ENCODE measurements at places on chromosomes 2 and 18.
A peak's percentile ranks its signal among the peaks of the same experiment; 100 is the strongest.

GRCh38 chr2:125867908-125868307 lies 788.0 kb upstream of the GYPC start:
- no peak for DNase-seq

- peak; percentile 16 for DNase-seq
These were observed 595.5 kb upstream of the ID2 start for GRCh38 chr2:8086357-8086756.

DNA sequence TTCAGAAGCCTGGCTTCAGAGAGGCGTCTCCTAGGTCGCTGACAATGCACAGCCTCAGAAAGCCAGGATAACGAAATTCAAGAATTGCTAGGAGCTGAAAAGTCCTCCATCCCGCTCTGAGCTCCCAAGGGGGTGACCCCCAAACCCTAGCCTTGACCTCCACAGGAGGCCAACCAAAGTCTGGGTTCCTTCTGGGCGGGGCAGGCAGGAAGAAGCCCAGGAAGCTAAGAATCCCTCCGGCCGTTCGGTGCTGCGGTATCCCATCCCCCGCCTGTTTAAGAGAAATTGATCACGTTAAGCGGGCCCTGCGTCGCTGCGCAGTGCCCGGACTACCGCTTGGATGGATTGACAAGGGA lies 2.5 kb upstream of the OSR1 start:
- no peak for DNase-seq

- DNase-seq: peak; percentile 79
These were observed 44.4 kb downstream of the PTPN2 start for GRCh38 chr18:12839526-12840196.

GRCh38 chr2:225889452-225889851 lies 489.9 kb downstream of the NYAP2 start:
- DNase-seq: peak; percentile 77

- DNase-seq: peak; percentile 47
These were observed 7.1 kb upstream of the SOS1 start for GRCh38 chr2:39127973-39128372.

DNA sequence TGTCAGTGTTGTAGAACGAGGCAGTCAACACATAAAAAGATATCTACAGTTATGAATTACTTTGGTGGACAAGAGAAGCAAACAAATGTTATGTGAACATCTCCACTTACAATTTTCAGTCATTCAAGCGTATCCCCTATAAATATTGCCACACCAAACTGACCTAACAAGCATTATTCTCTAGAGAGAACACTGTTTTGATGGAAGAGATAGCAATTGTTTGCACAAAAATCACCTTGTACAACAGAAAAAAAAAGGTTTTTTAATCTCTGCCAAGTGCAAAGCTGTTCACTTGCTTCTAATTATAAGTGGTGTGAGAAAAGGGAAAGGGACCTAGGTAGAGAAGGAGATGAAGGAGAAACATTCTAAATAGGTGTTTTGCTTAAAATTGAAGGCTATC lies 33.8 kb downstream of the PID1 start:
- no peak for DNase-seq

GRCh38 chr2:21317131-21317530 lies 193.4 kb downstream of the TDRD15 start:
- peak; percentile 87 for DNase-seq

DNA sequence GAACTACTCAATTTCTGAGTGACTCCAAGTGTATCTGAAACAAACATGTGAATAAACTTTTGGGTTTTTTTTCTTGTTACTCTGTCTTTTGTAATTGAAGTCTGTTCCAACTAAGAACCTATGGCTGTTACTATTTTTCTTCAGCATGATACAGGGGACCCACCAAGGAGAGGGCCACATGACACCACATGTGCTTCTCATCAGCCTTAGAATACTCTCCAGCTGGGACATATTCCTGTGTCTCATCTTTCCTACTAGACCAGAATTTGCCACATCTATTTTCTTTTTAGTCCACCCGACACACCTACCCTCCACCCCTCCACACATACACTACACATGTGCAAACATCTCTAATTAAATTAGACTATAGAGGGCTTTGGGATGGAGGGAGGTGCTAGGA lies 191.7 kb upstream of the NDUFV2 start:
- DNase-seq: no peak

DNA sequence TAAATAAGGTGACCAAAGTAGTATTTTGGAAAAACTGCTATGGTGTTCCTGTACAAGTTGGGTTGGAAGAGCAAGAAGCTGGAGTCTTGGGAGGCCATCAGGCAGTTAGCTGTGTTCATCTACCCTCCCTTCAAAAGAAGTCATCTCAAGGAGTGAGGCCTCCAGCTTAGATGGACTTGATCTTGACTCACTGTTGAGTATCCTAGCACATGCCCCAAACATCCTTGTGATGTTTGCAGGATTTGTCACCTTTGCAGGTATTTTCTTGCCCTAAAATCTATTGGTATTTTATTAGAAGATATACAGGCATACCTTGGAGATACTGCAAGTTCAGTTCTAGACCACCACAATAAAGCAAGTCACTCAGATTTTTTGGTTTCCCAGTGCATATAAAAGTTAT lies 30.2 kb downstream of the RNMT start:
- no peak for DNase-seq

DNA sequence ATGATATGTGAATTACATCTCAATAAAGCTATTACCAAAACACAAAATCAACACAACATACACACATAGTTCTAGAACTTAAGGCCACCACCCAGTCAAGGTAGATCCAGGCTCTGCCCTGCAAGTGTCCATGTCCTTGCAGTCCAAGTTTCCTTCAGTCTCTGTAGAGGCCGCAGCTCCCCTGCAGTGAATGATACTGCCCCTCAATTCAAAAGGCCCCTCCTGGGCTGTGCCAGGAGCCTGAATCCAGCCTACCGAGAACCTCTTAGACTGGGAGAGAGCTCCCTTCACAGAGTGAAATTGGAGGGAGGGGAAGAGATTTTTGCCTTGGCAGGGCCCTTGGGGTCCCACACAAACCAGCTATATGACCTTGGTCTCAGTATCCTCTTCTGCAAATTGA lies 42.5 kb upstream of the ATP6V1B1 start:
- no peak for DNase-seq

- DNase-seq: no peak
These were observed 80.0 kb downstream of the MAP4K3 start for GRCh38 chr2:39356922-39357639.

GRCh38 chr2:187435756-187436155 lies 12.3 kb downstream of the CALCRL start:
- DNase-seq: no peak

GRCh38 chr18:78778651-78779050 lies 201.0 kb upstream of the SALL3 start:
- no peak for DNase-seq

- peak; percentile 28 for DNase-seq
These were observed 28.5 kb upstream of the NOSTRIN start for GRCh38 chr2:168773719-168774521.

- DNase-seq: no peak
These were observed 318.1 kb upstream of the HS6ST1 start for GRCh38 chr2:128636802-128637147.

DNA sequence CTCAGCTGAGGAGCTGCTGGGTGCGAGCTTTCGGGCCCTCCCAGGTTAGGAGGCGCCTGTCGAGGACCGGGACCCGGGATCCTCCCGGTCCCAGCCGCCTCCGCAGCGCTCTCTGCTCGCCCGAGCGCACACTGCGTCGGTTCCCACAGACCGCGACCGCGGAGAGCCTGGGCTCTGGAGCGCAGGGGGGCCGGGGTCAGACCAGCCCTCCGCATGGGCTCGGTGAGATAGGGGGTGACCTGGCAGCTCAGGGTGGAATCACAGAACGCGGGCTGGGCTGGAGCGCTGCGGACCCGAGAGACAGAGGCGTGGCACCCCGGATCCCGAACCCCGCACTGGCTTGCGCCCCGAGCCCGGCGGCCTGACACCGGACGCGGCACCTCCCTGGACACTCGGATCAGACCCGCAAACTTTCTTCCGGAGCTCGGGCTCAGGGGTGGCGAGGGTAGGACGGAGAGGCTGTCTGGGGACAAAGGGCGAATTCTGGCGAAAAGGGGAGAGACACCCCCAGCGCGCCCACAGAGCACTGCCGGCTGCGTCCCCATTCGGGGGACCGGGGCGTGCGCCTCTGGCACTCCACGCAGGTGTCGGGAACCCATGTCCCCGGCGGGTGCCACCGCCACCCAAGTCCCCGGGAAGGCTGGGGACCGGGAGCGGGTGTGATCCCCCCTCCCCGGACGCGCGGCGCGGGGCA lies 612 bp downstream of the DIPK1C start:
- DNase-seq: no peak

DNA sequence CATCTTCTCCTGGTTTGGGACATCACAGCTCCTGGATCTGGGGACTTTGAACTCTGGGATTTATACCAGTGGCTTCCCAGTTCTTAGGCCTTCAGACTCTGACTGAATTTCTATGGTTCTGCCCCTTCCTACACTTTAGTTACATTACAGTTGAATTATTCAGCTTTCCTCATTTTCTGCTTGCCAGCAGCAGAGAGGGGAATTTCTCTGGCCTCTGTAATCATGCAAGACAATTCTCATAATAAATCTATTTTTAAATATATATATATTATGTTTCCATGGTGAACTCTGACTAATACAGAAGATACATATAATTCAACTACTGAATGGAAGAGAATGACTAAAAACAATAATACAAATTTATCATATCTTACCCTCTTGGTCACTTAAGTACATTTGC lies 1478.6 kb upstream of the ACVR2A start:
- DNase-seq: no peak

DNA sequence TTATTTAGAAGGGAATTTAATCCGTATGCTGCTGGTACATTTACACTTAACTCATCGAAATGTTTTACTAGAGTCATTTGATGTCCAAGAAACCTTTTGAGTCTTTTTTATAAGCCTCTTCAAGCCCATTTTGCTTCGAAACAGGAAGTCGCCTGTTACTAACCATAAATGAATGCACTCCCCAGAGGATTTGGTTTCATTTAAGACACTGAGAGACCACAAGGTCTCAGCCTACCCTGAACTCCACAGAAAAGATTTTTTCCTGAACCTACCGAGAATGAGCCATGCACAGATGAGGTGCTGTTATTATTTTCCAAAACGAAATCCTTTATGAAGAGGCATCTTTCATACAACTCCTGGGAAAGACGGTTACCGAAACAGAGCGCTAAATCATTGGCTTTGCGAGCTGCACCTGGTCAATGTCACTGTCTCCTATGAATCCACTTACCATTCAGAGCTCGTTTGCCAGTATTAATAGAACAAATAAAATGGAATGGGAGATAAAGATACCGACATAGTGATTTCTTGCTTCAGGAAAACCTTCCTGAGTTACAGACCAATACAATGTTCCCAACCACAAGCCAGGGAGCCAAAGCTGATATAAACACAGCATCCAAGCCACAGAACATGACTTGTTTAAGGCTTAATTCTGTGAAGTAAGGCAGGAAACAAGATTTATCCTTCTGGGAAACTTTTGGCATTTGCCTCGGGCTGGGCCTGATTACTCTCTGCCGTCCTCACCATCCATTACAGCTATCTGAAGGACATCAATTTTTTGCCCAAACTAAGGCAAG lies 382.1 kb downstream of the OSR1 start:
- no peak for DNase-seq

DNA sequence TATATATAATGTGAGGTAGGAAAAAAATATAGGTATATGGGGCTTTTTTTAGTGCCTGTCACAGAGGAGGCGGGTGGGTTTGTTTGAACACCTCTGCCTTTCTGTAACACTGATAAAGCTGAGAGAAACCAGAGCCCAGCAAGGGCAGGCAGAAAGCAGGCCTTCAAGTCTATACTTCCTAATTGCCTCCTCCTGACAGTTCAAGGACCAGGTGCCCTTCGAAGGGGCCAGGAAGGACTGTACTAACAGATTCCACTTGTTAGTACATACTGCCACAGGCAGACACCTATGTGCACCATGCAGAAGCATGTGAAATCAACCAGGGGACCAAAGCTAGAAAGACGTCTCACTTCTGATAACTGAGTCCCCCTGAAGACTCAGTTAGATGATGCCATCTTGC lies 13.8 kb downstream of the SLC1A4 start:
- no peak for DNase-seq

DNA sequence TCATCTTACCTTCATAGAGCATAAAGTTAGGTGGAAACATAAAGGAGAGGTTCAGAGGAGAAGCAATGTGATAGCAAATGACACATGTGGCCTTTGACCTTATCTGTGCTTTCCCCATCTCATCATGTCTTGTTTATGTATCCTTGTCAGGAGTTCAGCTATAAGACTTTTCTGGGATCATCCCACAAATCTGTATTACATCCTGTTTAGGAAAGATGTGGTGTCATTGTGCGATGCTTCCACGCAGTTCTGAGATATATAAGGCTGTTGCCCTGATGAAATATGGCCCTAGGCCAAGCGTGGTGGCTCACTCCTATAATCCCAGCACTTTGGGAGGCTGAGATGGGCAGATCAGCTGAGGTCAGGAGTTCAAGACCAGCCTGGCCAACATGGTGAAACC lies 15.5 kb upstream of the MGAT5 start:
- no peak for DNase-seq

- no peak for DNase-seq
These were observed 3.2 kb downstream of the SNED1 start for GRCh38 chr2:241001413-241002274.

GRCh38 chr2:24429197-24430074 lies 61.6 kb upstream of the NCOA1 start:
- DNase-seq: no peak

GRCh38 chr2:224543939-224544338 lies 41.2 kb downstream of the CUL3 start:
- DNase-seq: no peak

- no peak for DNase-seq
These were observed 122.9 kb upstream of the ITGA4 start for GRCh38 chr2:181334158-181334826.

DNA sequence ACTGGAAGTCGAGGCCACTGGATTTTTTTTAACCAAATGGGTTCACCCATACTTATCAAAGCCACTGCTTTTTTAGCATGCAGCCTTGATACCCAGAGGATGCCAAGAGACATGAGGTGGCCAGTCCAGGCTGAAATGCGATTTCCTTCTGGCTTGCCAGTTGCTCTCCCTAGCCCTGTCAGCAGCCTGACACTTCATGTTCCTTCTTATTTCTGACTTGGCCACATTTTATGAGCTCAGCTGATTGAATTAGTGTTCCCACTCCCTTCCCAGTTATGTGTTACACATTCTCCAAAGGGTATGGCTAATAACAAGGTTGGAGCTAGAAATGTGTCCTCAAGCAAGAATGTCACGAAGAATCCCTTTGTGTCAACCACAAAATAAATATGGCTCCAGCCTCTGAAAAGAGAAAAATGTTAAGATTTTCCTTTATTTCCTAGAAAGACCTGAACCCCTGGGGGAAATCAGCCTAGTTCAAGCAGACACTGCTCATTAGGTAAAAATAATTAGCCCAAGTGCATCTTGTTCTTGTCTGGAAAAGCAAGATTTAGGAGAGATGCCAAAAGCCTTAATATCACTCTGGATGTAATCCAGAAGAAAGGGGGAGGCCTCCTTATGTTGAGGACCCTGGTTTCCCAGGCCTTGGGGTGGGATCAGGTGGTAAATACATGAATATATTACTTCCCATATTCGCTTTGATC lies 121.7 kb upstream of the TACR1 start:
- no peak for DNase-seq

DNA sequence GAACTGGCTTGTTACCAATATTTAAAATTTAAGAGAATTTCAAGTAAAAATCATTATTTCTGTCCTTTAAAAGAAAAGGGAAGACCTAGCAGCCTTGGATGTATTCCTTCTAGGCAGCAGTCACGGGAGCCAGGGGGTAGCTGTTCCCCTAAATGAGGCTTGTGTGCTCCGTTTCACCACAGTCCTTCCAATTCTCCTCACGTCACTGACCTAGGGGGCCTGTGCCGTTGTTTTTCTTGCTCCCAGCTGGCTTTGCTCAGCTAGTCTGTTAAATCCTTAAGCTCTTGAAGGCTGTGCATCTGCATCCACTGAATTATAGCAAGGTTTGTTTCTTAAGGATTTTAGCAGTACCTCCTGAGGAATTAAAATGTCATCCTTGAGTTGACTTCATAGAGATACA lies 9.9 kb downstream of the KLHL23 start:
- DNase-seq: no peak
